ENCODE measurements at places on chromosomes 6 and 20.

DNA sequence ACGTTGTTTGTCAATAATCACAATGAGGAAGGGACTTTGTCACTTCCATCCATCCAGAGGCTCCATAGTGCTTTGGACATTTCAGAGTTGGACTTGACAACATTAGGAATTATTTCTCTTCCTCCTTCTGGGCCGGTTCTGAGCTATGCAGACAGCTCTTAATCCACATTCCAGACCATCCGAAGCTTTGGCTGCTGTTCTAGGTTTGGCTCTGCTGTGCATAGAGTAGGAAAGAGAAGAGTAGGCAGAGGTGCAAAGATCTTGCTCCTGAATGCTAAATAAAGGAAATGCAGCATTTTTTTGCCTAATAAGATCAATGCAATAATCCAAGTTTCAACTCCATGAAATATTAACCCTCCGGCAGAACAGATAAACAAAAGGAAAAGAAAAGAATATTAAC, 251.8 kb upstream of the PRND start:
- no peak for DNase-seq

DNA sequence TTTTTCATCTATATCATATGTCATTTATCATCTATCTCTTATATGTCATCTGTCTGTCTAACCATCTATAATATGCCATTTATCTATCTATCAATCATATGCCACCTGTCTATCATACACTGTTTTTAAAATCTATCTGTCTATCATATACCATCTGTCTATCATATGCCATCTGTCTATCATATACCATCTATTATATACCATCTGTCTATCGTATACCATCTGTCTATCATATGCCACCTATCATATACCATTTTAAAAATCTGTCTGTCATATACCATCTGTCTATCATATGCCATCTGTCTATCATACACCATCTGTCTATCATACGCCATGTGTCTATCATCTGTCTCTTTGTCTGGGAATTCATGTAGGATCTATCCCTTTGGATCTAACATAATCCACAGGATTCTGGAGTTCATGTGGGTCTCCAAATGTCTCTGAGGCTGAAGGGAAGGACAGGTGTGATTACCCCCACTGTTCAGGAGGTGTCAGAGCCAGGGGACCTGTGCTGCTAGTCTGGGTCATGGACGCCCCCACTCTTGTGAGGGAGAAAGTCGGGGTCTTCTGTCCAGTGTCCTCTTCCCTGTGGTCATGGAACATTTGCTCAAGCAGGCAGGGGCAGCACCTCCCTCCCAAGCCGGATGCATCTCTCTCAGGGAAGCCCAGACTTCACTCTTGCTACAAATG, 36.9 kb upstream of the FRMD1 start:
- no peak for DNase-seq

GRCh38 chr20:54606380-54606779, 131.0 kb downstream of the DOK5 start:
- no peak for DNase-seq

- no peak for DNase-seq
These were observed 156.1 kb upstream of the CHD6 start for GRCh38 chr20:41774291-41774690.

DNA sequence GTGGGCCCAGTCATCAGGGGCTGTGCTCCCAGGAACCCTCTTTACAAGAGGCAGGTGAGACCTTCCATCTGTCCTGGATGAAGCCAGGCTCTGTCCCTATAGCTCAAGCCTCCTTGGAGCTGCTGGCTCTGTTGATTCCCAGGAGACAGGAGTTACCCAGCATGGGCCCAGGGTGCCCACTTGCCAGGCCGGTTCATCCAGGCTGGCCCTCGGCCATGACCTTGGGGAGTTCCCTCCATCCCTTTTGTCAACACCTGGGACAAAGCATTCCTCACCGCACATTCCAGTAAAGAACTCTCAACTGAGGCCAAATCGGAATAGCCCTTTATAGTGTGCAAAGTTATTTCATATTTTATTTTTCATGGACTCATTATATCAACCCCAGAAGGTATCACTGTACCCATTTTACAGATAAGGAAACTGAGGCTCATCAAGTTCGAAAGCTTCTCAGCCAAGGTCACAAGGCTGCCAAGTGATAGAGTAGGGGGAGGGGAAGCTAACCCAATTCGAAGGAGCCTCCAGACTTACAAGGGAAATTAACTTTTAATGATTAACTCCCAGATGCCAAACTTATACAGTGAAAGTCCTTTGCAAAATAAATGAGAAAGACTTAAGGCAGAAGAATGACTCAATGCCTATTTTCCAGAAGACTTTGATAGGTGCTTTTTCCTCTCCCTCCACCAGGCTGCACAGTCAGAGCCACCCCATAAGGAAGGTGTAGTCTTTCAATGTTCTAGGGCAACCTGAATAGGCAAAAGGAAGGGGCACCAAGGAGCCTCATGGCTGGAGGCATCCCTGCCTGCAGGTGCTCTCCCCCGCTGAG, 18.5 kb downstream of the SDC4 start:
- DNase-seq, result no peak

GRCh38 chr20:8267009-8267408, 134.9 kb downstream of the PLCB1 start:
- DNase-seq, result no peak

GRCh38 chr6:21984135-21984534, 312.7 kb downstream of the PRL start:
- no peak for DNase-seq
